HepG2 (cell line): ENCODE measurements at places on chromosomes 2 and 18. TPM values are rescaled to one million over a fixed set of nuclear protein-coding genes. Genes with fewer than 3 reads are reported as not detected.

The GRP gene
- not detected in 2 replicates for total RNA-seq

The CDKL4 gene
- total RNA-seq = 0.29 and 0.48 TPM in 2 replicates

The LRRTM4 gene
- total RNA-seq = 0.62 and 1.2 TPM in 2 replicates

The IL1R2 gene
- total RNA-seq = 1.9 and 3.6 TPM in 2 replicates

The PASK gene
- total RNA-seq = 16.0 and 17.0 TPM in 2 replicates
